ENCODE measurements at places on chromosomes 5 and 9.

DNA sequence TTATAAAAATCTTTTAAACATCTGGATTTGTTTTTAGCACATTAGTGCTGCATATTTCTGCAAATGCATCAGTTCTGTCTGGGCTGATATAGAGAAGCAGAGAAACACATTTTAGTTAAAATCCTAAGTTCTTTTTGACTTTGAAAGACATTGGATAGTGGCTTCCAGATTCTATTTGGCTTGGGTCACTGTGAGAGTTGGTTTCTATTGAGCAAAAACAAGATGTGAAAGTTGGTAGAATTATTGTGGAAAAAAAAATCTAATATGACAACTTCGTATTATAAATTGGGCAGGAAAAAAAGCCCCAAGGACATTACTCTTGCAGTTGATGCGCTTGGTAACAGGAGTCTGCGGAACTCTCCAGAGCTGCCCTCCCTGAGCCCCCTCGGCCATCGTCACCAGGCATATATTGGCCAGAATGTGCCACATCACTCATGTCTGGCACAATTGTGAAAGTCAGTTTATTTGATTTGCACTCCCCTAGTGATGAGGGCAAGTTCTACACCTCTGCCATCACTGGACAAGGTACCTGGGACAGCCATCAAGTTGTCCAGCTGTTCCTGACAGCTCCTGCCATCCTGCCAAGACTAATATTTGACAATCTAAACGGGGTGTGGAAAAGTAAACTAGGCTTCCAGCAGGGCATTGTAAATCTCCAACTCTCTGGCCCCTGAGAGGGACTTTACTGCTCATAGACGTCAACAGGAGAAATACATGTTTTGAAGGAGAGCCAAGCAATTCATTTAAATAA lies 334.5 kb downstream of the TENT4A start:
- no peak for DNase-seq

DNA sequence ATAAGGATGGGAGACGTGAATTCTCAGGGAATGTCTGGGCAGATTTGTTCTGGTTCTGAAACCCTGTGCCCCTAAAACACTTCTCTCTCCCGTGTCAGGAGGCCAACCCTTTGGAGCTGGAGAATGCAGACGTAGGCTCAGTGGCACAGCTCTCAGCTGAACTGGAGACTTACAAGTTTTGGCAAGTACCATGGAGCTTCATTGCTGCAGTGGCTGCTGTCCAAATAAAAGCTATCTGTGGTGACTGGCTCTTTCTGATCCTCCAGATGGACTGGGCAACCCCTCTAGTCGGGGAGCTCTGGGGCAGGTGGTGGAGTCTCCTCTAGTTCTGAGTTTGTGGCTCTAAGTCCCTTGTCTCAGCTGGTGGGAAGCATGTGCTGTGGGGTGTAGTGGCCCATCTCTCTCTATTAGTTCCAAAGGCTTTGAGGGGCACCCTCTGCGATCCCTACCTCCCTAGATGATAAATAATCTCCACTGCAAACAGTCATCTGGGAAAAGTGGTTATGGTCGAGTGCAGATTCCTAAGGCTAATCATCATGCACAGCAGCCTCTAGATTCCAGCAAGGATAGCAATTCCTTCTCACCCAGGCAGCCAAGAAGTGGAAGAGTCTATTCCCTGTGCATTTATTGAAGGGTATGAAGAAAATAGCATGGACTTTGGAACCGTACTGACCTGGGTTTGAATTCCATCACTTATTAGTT lies 204.2 kb upstream of the KLF4 start:
- DNase-seq: no peak

- DNase-seq: no peak
Measured at GRCh38 chr5:135979510-135979909, 24.7 kb upstream of the LECT2 start.

DNA sequence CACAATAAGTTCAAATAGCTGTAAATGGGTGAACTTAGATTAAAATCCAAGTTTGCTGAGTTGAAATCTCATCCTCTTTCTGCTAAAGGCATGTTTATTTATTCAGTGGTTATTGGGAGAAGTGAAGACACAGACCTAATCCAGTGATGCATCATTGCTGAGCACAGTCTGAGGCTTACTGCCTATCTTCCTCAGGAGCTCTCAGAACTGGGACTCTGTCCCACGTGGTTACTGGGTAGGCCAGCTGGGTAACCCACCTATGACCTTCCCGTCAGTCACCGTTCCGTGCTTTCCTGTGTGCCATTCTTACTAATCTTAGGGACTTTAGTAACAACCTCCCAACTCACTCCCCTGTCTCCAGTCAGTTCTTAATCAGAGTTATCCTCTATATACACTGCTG lies 226.8 kb upstream of the ATP10B start:
- no peak for DNase-seq

GRCh38 chr5:127586811-127587210 lies 62.1 kb upstream of the CTXN3 start:
- no peak for DNase-seq

DNA sequence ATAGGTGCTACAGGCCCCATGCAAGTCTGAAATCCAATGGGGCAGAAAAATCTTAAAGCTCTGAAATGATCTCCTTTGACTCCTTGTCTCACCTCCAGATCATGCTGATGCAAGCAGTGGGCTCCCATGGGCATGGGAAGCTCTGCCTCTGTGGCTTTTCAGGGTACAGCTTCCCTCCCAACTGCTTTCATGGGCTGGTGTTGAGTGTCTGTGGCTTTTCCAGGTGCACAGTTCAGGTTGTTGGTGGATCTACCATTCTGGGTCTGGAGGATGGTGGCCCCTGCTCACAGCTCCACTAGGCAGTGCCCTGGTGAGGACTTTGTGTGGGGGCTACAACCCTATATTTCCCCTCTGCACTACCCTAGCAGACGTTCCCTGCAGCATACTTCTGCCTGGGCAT lies 103.5 kb downstream of the STARD4 start:
- DNase-seq: no peak

GRCh38 chr9:90489066-90489465 lies 153.6 kb downstream of the DIRAS2 start:
- DNase-seq: no peak

DNA sequence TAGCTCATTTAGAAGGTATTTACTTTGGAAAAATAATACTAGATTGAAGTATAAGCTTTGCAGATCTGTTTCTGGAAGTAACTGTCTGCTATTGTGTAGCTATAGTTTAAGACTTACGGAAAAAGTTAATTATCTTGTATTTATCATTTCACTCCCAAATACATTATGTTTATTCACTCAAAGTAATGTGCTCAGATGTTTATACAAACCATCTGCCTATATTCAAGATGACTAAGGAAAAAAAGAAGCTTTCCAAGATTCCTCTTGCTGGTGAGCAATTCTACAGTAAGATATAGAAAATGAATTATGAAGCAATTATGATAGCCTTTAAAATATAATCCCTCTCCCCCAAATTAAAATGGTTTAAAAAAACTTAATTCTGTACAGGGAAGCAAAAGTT lies 137.9 kb downstream of the KIAA0825 start:
- DNase-seq: no peak

DNA sequence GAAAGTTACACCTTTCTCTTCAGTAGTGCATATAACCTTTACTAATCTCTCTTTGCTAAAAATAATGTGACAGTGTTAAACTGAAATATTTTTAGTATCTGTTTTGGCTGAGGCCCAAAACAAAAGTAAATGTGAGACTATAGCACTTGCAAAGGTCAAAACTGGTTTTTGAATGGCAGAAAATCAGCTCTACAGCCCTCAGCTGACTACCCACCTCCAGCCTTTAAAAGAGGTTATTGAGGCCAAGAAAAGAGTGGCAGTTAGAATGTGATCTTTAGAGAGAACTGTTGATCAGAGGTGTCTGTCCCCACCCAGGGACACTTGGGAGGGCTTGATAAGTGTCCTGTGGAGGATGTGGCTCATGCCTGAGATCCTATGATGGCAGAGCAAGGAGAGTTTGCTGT lies 30.9 kb downstream of the PRKACG start:
- no peak for DNase-seq

DNA sequence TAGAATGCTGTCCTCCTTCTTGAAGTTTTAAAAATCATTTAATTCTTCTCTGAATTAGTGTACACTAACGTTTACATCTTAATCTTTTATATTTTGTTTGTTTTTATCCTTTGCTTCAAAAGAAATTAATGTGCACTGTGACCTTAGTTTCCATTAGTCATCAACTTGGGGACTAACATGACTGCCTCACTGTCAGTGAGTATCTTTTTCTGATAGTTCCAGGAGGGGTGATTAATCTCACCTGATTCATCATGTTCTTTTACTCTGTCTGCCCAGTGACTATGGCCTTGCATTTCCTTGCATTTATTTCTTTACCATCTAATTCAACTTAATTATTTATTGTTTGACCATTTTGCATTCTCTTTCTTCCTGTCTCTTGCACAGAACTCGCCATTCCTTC lies 33.4 kb upstream of the NR3C1 start:
- no peak for DNase-seq

DNA sequence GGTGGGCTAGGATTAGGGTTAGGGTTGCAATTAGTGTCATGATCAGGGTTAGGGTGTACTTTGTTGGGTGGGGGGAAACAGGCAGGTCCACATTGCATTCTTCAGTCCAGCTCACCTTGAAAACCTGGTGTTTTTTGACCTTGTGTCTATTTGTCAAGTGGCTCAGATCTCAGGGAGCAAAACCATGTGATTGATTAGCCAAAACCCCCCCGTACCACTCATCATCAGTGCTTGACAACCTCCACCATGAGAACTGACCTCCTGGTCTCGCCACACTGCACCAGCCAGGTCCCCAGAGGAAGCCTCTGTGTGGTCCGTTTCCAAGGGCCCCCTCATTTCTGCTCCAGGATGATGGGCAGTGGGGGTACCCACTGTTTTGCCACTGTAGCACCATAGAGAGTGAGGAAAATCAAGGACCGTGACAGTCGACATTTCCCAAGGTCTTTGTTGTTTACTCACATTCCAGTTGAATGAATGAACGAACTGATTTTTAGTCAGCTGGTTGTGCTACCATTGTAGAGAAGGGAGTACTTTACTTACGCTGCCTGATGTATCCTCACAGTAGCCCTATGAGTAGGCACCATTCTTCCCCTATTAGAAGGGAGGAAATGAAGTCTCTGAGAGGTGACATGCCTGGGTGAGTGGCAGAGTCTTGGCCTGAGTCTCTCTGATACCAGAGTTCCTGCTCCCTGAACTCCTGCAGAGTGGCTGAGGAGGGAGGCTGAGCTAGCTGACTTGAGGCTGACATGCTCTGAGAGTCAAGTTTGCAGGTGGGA lies 84.8 kb downstream of the RAD23B start:
- no peak for DNase-seq

GRCh38 chr9:35748858-35749514 lies at the start of the genes GBA2 and RGP1:
GBA2 (minus strand) TSS chr9:35749228; CDS start chr9:35748704, 524 bp downstream.
RGP1 (plus strand) TSS chr9:35749287; CDS start chr9:35749756, 469 bp downstream.
- peak; percentile 34 for DNase-seq

Measured in effector CD8-positive, alpha-beta T cell (primary cell).